ENCODE measurements at places on chromosomes 1 and 21. TPM values are rescaled to one million over a fixed set of nuclear protein-coding genes. Genes with fewer than 3 reads are reported as not detected.

Gene HSPA6
- total RNA-seq, result under 0.01 TPM

Gene ODF2L
- 8.9 TPM for total RNA-seq

Gene NOTCH2
- total RNA-seq, result 53.1 TPM

Gene OR6K2
- total RNA-seq, result not detected

Gene MIXL1
- total RNA-seq, result not detected

Gene HPCAL4
- not detected for total RNA-seq

Gene PRKAB2
- total RNA-seq, result 4.9 TPM

Gene RNU1-4
- total RNA-seq, result not detected

Gene NUDT4B
- total RNA-seq, result 11.0 TPM

Gene COL8A2
- 1.3 TPM for total RNA-seq

Gene SEC16B
- total RNA-seq, result 4.0 TPM

Gene KRTAP13-2
- not detected for total RNA-seq

Gene ZNF697
- 4.9 TPM for total RNA-seq

Gene CLDN17
- total RNA-seq, result not detected

Gene OVAAL
- not detected for total RNA-seq

Gene TNNT2
- not detected for total RNA-seq

Gene RPE65
- not detected for total RNA-seq

Gene TRAF5
- total RNA-seq, result 2.8 TPM

Gene PLEKHG5
- 10.6 TPM for total RNA-seq

All from bronchus fibroblast of lung (primary cell).